NCI-H1048 (cell line): ENCODE measurements at places on chromosomes 6 and 20.

DNA sequence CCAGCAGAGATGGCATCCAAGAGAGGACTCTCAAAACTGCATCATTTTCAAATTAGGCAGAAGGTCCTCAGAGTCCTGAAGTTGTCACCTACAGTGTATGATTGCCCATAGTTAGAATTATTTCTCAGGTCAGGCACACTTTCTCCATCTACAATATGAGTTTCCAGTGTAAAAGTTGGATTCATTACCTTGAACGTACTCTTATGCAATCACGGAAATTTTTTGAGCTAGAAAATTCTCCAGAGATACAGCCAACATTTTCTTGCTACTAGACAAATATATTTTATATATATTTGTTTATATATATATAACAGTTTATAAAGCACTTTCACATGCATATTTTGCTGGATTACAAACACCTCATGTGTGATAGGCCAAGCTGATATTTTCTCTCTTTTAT, 29.4 kb upstream of the SERPINB1 start:
- no peak for DNase-seq

DNA sequence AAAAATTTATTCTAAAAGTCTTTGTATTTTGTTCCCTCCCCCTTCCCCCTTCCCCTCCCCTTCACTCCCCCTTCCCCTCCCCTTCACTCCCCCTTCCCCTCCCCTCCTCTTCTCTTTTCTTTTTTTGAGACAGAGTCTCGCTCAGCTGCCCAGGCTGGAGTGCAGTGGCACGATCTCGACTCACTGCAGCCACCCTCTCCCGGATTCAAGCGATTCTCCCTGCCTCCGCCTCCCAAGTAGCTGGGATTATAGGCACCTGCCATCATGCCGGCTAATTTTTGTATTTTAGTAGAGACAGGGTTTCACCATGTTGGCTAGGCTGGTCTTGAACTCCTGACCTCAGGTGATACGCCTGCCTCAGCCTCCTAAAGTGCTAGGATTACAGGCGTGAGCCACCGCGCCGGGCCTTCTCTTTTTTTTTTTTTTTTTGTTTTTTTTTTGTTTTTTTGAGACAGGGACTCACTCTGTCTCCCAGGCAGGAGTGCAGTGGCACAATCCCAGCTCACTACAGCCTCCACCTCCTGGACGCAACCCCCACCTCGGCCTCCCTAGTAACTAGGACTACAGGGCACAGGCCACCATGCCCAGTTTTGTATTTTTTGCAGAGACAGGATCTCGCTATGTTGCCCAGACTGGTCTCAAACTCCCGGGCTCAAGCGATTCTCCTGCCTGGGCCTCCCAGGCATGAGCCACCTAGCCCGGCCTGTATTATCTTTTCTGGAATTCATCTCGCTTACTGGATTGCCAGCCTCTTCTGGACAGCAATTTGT, 1.1 kb upstream of the AFG1L start:
- no peak for DNase-seq

GRCh38 chr6:143200167-143200770, 139.6 kb downstream of the AIG1 start:
- DNase-seq = no peak

- no peak for DNase-seq
Measured at GRCh38 chr6:143197377-143197776, 136.7 kb downstream of the AIG1 start.

- DNase-seq = no peak
Measured at GRCh38 chr20:39974966-39975501, 714.0 kb downstream of the MAFB start.

- DNase-seq = no peak
Measured at GRCh38 chr6:148700741-148701311, 46.0 kb upstream of the UST start.

GRCh38 chr6:155880900-155881299, 425.3 kb upstream of the NOX3 start:
- no peak for DNase-seq

- peak; percentile 53 for DNase-seq
Measured at GRCh38 chr6:87848616-87849015, 146.6 kb upstream of the AKIRIN2 start.

- DNase-seq = no peak
Measured at GRCh38 chr20:47348539-47349142, 7.9 kb downstream of the ZMYND8 start.

- DNase-seq = no peak
Measured at GRCh38 chr6:113719545-113719944, 137.6 kb upstream of the MARCKS start.

- no peak for DNase-seq
Measured at GRCh38 chr6:3966426-3966825, 112.5 kb downstream of the FAM217A start.

- no peak for DNase-seq
Measured at GRCh38 chr6:1701668-1702353, 92.1 kb downstream of the FOXC1 start.

GRCh38 chr20:51166489-51166888, 143.6 kb upstream of the KCNG1 start:
- no peak for DNase-seq

- DNase-seq = no peak
Measured at GRCh38 chr6:152402791-152403190, 234.4 kb downstream of the SYNE1 start.

- no peak for DNase-seq
Measured at GRCh38 chr6:161836643-161837448, 563.0 kb upstream of the AGPAT4 start.

- no peak for DNase-seq
Measured at GRCh38 chr6:105560611-105561066, 157.8 kb upstream of the PREP start.

- no peak for DNase-seq
Measured at GRCh38 chr6:16391451-16391912, 153.1 kb downstream of the GMPR start.

DNA sequence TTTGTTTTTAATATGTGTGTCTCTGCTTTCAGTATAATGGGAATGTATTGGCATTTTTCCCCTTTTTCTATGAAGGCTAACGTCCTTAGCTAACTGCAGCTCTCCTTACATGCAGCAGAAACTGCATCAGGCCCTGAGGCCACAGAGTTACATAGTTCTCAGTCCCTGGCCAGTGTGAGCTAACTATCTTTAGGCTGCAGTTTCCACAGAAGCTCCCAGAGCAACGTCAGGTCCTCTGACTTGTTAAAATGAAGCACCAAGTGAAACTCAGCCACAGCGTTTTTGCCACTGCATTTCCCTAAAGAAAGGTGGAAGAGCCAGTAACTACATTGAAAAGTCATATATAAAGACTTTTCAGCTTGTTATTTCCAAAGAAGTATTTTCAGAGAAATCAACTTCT, 244.7 kb downstream of the CBLN4 start:
- DNase-seq = no peak

- DNase-seq = no peak
Measured at GRCh38 chr6:56486681-56487080, 156.0 kb downstream of the DST start.

- DNase-seq = no peak
Measured at GRCh38 chr6:8268606-8269005, 166.3 kb upstream of the EEF1E1 start.

DNA sequence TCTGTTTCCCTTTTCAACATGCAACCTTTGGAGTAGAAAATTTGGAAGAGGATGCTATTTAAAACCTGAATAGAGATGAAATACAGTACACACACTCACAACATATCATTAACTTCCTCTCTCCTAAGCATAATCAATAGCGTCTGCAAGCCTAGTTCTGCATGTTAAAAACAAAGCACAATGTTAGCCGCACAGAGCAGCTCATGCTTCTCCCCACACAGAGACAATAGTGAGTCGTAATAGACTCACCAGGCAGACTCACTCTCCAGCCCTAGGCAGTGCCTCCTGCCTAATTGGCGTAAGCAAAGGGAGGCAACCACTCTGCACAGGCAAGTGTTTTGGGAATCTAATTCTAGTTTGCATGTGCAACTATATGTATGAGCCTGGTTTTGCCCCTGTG, 45.8 kb upstream of the ARID1B start:
- no peak for DNase-seq

DNA sequence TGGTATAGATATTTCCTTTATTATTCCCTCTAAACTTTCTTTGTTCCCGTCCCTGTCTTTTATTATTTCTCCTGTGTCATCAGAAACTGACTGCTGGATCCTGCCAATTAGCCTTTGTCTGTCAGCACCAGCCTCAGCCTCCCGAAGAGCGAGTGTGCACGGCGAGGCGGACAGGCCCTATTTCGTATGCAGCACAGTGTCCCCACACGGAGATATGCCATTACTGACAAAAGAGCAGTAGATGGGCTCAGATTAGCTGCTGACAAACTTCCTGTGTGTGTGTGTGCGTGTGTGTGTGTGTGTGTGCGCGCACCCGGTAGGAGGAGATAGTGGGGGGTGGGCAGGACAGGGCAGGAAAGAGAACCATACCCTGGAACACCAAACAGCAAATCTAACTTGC, 99.5 kb upstream of the ZFP64 start:
- no peak for DNase-seq

DNA sequence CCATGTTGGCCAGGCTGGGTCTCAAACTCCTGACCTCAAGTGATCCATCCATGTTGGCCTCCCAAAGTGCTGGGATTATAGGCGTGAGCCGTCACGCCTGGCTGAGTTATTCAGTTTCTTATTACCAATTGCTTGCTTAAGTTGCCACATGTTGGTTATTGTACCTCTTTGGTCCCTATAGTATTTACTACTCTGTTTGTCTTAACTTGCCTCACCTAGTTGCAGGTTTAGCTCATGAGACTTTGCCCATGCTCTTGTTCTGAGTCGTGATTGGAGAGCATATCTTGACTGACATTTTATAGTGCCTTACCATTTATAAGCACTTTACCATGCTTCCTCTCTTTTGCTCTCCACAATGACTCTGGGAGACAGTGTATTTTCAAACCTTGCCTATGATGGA, 134.2 kb upstream of the HDGFL1 start:
- DNase-seq = no peak

DNA sequence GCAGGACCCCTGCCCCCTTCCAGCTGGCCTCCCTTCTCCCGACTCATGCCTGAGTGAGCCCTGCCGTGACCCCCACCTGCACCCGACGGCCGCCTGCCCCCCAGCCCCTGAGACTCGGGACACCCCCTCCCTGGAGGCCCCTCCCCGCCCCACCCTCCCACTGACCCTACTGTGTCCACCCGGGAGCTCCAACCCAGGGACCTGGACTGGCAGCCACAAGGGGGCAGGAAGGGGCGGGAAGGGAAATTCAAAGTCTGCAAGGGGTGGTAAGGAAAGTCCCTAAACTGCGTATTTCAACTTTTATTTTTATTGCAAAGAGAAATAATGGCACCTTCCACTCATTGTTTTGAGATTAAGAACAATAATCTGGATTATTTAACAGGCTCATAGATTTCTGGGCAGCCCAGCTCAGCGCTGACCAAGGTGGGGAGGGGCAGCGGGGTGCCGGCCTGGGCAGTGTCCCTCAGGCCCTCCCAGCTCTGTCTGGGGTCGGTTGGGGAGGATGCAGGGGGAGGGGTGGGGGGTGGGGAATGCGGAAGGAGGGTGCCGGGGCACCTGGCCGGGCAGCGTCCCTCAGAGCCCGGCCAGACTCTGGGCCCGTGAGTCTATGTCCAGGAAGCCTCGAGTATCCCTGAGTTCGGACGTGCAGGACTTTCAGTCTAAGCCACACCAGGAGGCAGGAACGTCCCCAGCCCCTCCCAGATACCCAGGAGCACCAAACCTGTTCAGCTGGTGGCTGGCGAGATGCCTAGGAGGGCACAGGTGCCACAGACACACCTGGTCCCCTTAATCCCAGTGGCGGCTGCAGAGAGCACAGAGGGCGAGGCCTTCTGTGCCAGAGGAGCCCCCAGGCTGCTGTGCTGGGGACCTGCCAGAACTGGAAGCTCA, 1.3 kb upstream of the PTK6 start:
- DNase-seq = no peak

GRCh38 chr6:30443657-30444450, 45.5 kb upstream of the HLA-E start:
- DNase-seq = no peak

GRCh38 chr6:79712616-79713135, 81.5 kb downstream of the SH3BGRL2 start:
- no peak for DNase-seq

DNA sequence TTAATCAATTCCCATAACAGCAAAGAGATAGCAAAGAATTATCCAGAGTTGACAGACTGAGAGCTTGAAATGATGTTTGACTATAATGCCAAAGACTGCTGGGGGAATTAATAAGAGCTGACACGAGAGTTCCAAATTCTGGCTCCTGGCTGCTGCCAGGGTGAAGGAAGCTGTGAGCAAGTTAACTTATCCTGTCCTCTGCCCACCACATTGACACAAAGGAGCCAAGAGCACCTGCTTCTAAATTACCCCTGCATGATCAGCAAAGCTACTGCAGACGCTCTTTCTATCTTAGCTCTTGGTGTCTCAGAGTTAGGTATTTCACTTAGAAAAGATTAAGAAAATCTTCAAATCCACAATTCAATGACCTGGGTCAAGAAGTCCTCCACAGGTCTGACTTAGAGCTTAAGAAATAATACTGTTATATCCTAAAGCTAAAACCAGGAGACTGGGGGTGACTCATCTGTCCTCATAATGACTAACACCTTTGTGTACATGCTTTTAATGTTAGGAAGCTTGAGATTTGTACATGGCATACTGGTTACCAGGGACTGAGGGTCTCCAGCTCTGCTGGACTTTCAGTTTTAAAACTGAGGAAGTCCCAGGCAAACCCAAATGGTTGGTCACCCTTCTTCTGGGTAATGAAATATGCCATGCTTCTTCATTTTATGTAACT, 13.2 kb upstream of the FRK start:
- DNase-seq = no peak

- DNase-seq = no peak
Measured at GRCh38 chr6:106477790-106478189, 117.3 kb downstream of the CRYBG1 start.

DNA sequence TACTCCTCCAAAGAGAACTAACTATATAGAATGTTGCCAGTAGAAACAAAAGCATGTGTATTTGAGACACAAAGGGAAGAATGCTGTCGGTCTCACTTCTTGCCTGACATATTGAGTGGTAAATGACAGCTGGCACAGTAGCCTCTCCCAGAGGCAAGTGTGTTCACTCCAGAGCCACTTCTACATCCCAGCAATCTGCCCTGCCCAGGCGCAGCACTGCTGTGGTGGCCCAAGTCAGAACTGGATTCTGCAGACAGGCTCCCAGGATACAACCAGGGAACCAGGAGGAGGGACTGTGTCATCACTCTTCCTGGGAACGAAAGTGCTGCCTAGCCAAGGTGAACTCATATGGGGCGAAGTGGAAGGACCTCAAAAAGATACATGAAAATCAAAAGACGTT, 103.2 kb upstream of the ARMC2 start:
- no peak for DNase-seq

DNA sequence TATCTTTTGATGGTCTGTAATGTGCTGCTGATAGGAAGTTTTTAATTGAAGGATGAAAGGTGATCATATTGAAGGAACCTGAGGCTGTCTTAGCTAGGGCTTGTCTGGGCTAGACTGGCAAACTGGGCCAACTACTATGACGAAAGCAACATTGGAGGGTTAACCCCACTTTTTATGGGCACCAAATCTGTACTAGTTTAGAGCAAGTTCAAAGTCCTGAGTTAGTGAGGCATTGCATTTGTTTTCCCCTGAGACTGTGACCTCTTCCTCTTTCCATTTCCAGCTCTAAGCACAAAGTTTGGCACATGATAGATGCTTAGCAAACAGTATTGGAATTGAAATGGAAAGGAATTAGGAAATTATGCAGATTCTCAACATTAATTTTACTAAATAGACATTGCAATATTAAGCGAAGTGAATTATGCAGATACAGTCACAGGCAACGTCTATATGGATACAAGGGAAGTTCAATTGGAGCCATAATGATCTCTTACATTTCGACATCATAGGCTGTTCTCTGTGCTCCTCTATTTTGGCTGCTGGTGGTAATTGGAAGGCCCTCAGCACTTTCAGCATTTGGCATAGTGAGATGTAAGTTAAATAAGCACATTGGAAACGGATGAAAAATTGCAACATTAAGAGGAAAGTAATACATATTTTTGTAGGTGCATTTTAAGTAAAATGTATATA, 22.2 kb downstream of the CEP57L1 start:
- DNase-seq = no peak
